ENCODE measurements at places on chromosomes 6 and 20. TPM values are rescaled to one million over a fixed set of nuclear protein-coding genes. Genes with fewer than 3 reads are reported as not detected.
A peak's percentile ranks its signal among the peaks of the same experiment; 100 is the strongest.

Gene TMEM74B
- 18.4 TPM for total RNA-seq

DNA sequence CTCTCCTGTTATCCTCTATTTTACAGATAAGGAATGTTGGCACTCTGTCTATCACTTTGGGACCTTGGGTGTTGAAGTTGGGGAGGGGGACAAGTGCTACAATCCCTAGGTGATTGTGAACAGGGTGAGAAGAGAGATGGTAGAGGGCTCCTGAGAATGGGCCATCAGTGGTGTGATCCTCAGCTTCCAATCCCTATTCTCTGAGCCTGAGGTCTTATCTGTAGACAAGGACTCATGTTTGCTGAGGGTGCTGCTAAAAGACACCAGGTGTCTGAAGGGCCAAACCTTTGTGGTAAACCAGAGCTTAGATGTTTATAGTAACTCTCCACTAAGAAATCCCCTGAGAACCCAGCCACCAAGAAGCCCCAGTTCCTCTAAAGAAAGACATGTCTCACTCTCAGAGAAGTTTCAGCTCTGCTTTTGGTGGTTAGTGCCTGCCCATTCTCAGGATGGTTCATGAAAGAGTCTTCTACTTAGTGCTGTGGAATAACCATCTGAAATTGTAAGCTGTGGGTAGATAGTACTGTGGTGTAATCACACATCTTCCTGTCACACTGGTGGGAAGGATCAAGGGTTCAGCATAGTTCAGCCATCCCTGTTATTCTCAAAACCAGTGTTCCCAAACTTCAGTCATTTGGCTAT, 58.2 kb upstream of the IL20RA start:
- DNase-seq = no peak

- peak; percentile 18 for DNase-seq
These were observed 150.7 kb downstream of the DTNBP1 start for GRCh38 chr6:15512126-15512525.

DNA sequence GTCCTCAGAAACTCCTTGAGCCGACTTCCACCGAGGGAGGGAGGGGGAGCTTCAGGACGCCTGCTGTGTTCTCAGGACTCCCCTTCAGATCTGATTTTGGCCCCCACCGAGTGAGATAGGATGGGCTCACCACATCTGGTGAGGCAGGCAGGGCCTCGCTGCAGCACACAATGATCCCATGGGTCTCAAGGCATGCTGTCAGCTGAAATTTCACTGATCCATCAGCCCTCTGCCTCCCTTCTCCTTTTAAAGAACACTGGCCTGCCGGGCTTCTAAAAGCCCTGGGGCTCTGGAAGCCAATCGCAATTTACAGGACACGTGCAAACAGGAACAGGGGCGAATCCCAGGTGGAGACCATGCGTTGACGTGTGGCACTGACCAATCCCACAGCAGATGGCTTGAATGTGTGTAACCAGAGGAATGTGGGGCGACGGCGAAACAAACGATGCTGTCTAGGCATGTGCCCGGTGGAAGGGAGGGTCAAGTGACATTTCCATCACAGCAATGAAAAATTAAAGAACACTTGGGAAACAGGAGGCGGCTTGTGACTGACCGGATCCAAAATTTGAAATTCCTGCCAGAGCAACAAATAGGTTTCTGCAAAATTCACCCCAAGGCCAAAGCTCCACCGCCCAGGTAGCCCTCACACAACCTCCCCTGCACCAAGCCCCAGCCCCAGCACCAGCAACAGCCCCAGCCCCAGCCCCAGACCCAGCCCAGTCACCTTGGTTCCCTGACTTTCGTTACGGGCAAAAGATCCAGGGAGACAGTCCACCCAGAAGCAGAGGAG, 167.1 kb upstream of the ZNF337 start:
- DNase-seq = peak; percentile 34

GRCh38 chr6:142846883-142847287, 98.1 kb downstream of the HIVEP2 start:
- DNase-seq = peak; percentile 74

All from PC-3 (cell line).